ENCODE measurements at places on chromosomes 4 and X. TPM values are rescaled to one million over a fixed set of nuclear protein-coding genes. Genes with fewer than 3 reads are reported as not detected.

The CSN1S1 gene
- not detected for polyA plus RNA-seq

GRCh38 chr4:150367326-150367725, 214.6 kb upstream of the MAB21L2 start:
- no peak for DNase-seq

- DNase-seq, result peak; percentile 5
Observed at GRCh38 chrX:117508021-117508420, 608.6 kb downstream of the KLHL13 start.

GRCh38 chrX:15600745-15601144, at the start of gene ACE2:
Gene ACE2 (minus strand): TSS chrX:15600960. CDS start chrX:15600911, 49 bp downstream.
- no peak for DNase-seq

The SPANXA1 gene
- not detected for polyA plus RNA-seq

The DLG3 gene
- polyA plus RNA-seq, result 44.8 TPM

GRCh38 chr4:138669479-138670315, 345.9 kb upstream of the NOCT start:
- DNase-seq, result no peak

The SULT1E1 gene
- polyA plus RNA-seq, result 645 TPM

- DNase-seq, result no peak
Observed at GRCh38 chrX:107571296-107571998, 56.9 kb upstream of the PRPS1 start.

The DNAAF6 gene
- 0.10 TPM for polyA plus RNA-seq

The ZNF711 gene
- polyA plus RNA-seq, result 82.8 TPM

DNA sequence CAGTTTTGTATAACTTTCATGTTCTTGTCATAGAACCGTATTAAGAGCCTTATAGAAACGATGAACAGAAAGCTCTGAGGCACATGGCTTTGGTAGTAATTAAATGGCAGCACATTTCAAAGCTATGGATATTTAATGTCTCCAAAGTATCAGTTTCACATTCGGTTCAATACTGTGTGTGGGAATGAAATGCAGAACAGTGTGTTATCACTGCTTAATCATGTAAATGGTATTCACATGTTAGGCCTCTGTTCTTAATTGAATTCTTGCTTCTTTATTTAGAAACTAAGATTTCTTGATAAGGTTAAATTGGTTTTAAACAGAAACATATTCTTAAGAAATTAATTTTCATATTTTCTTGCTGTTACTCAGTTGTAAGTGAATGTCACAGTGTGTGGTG, 701.0 kb upstream of the PITX2 start:
- DNase-seq, result no peak

- no peak for DNase-seq
Observed at GRCh38 chr4:125400756-125401155, 86.0 kb downstream of the FAT4 start.

GRCh38 chr4:6935965-6936364, 26.3 kb downstream of the TBC1D14 start:
- no peak for DNase-seq

DNA sequence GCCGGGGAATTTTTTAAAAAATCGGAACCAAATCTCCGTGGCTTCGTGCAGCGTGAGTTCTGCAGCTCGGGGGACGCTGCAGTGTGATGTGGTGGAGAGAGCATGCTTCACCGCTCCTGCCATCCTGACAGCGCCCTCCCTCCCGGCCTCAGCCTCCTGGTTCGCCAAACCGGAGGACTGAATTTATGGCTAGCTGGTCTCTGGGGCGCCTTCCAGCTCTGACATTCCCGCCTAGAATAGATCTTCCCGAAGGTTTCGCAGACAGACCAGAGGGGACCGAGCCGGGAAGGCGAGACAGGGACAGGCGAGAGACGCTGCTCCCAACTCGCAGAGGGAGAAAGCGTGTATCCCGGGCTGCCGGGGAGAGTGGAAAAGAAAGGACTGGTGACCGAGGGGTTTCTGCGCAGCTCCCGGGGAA, 25.9 kb downstream of the HOPX start:
- DNase-seq, result no peak

- DNase-seq, result no peak
Observed at GRCh38 chr4:663046-663437, 11.0 kb downstream of the ATP5ME start.

DNA sequence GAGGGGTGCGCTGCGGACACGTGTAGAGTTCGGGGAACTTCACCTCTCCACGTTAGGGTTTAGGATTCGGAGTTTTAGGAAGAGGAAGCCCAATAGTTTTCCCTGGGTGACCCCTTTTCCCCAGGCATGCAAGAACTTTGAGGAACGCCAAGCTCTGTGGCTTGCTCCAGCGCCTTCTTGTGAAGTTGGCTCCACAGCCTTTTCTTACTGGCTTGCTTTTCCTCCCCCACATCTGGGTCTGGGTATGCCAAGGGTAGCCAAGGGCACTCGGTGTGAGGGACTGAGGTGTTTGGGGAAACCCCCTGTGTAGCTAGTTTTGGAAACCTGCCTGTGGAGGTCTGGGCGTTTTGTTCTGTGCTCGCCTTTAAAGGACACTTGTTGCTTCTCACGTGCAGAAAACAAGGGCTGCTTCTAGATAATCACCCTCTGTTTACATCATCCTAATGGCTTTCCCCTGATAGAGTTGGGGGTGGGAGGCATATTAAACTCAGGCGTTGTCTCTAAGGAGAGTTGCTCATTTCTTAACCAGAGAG, 746 bp downstream of the EDNRA start:
- no peak for DNase-seq

DNA sequence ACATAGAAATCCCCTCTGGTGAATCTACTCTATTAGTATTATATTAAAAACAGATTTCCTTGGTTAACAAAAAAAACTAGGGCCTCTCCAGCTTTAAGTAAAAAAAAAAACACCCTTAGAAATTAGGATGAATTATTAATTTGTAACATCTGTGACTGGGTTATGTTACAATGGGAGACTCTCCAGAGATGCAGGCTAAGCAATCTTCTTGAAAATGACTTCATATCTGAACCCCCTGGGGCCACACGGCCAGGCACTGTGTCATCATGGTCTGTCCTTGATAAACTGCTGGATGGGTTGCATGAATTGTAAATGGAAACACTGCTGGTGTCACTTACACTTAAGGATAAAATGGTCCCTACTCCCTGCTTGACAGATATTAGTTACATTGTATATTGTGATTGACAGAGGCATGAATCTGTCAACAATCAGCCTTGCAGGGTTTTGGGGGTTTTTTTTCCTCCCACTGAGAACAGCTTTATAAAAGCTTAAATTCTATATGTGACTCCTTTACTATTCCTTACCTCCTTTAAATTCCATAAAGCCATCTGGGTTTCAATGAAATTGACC, 49.1 kb downstream of the PRKG2 start:
- no peak for DNase-seq

DNA sequence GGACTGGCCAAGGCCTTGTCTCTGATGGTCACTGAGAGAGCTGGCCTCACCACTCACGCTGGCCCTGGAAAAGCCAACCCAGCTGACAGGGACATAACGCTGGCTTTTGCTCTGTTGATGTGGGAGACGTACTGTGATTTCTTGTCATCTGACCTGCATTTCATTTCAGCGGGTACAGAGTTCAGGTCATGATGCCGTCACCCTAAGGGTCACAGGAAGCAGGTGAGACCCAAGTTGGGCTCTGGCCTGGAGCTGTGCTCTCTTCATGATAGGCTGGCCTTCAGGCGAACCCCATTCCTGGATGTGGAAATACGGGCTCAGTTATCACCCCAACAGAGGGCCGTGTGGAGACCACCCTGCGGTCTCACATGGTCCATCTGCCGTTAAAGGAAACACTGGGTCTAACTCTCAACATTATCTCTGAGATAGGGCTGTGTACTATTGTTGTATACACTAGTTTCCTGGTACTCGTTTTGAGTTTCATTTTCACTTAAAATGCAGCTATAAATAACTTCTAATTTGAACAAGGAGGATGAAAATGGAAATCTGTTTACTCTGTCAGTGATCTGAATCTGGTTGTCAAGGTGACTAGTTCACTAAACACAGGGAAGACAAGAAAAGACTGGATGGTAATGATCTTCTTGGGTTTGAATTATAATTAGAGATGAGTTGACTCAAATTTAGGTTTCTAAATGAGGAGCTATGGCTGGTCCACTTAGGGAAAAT, 89.1 kb downstream of the TBC1D9 start:
- no peak for DNase-seq

The PGAM4 gene
- not detected for polyA plus RNA-seq

DNA sequence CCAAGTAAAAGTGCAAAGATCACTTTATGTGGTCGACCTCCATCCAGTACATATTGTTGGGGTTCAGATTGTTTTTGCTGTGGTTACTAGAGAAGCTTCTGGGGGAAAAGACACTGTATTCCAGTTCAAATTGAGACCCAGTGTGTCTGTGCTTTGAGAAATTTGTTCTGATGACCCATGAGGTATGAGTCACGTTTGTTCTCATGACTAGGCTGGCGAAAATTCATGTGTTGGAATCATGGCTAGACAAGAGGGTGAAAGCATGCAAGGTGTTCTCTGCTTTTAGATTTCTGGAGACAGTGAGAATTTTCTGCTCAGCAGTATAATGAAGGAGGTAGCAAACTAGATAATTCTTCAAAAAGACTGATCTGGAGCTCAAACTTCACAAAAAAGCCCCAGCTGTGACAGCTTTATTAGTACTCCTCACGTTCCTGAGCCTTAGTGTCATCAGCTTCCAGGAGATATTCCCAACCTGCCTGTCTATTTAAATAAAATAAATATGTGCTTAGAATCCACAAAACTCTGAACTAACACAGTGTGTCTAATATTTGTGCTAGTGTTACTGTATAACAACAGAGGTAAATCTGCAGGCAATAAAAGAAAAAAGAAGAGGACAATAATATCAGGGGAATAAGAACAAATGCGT, 24.4 kb upstream of the FAM47B start:
- DNase-seq, result no peak

The FHIP1A gene
- polyA plus RNA-seq, result 5.3 TPM

DNA sequence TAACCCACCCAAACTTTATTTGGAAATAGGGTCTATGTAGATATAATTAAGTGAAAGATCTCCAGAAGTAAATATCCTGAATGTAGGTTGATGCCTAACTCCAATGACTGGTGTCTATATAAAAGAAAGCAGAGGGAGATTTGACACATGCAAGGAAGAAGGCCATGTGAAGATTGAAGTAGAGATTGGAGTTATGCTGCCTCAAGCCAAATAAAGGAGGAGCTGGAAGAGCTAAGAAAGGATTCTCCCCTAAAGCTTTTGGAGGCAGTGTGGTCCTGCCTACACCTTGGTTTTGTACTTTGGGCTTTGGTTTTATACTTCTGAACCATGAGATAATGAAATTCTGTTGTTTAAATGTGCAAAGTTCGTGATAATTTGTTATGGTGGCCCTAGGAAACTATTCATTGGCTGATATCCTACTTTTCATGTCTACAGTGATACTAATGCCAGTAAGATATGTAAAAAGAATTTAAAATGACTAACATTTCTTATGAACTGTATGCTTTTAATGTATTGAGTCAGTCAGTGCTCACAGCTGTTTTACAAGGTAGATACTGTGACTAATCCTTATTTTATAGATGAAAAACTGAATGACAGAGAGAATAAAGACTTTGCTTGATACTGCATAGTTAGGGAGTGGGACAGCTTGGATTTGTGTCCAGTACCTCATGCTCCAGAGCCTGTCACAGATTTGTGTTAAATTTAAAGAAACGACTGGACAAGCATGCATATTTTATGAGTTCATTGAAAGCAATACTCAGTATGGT, 5.9 kb upstream of the RAB40AL start:
- no peak for DNase-seq

DNA sequence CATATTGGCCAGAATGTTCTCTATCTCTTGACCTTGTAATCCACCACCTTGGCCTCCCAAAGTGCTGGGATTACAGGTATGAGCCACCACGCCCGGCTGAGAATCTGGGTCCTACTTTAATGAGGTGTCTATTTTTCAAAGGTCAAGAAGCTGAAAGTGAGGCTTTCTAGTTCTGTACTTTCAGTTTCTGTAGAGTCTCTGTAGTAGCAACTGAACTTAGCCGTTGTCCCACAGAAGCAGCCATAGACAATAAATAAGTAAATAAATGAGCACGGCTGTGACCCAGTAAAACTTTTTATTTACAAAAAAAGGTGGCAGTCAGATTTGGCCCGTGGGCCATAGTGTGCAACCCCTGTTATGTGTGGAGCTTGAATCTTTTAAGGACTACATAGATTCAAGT, 92.0 kb downstream of the FNIP2 start:
- no peak for DNase-seq

- no peak for DNase-seq
Observed at GRCh38 chrX:150450519-150451177, 87.5 kb downstream of the MAMLD1 start.

- DNase-seq, result peak; percentile 2
Observed at GRCh38 chrX:51894697-51895336, 1.4 kb downstream of the MAGED1 start.

- peak; percentile 19 for DNase-seq
Observed at GRCh38 chr4:89753601-89754066, 83.3 kb downstream of the SNCA start.

DNA sequence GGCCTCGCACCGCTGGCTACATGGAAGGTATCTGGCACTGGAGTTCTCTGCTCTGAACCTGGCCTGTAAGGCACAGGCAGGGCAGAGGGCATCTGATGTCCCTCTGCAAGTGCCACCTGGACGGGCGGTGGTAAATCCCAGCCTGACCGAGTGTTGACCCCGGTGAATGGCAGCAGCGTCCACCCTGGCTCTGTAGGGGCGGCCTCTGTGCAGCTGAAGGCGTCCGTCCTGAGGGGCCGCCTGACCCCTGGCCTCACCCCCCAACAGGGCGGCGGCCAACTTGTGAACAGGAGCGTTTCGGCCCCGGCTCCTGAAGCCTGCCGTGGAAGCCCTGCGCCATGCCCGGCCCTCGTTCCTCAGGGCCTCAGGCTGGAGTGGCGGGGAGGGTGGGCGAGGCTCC, 51.4 kb downstream of the CPZ start:
- no peak for DNase-seq

- no peak for DNase-seq
Observed at GRCh38 chr4:14361084-14361483, 641.2 kb upstream of the CPEB2 start.

- no peak for DNase-seq
Observed at GRCh38 chrX:111353793-111354192, 58.2 kb downstream of the DCX start.

DNA sequence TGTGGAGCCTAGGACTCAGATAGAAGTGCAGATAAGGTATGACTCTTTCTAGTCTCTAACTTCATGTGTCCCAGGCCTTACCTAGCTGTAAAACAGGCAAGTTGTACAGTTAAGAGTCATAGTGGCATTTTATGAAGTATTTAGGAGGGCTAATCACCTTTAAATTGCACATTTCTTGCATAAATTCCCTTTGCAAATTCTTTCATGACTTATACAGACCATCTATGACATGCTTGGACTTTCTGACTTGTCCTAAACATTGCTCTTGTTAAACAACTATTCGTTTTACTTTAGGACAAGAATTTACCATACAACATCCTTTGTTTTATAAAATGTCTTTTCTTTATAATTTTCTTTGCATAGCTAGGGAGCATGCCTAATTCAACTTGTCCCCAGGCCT, 7.8 kb upstream of the RRAGB start:
- DNase-seq, result no peak

The TMEM31 gene
- 1.5 TPM for polyA plus RNA-seq

Data from right renal cortex interstitium (tissue), 3 donors.